Motor neuron (in vitro differentiated cells): ENCODE measurements at places on chromosomes 4 and X. TPM values are rescaled to one million over a fixed set of nuclear protein-coding genes. Genes with fewer than 3 reads are reported as not detected.

Gene ADAM29
- total RNA-seq, result 1.2 and 1.3 TPM in 2 replicates

Gene EREG
- total RNA-seq, result 0.21 and 0.23 TPM in 2 replicates

Gene MAGEA2
- 0.47 and 0.53 TPM in 2 replicates for total RNA-seq

Gene GRIA3
- total RNA-seq, result 6.8 and 10.0 TPM in 2 replicates

Gene RRH
- total RNA-seq, result 0.43 and 0.46 TPM in 2 replicates

Gene PRDM8
- 39.1 and 39.4 TPM in 2 replicates for total RNA-seq

Gene GPR101
- total RNA-seq, result 0.43 and 0.53 TPM in 2 replicates

Gene SPANXD
- total RNA-seq, result not detected in 2 replicates

Gene ANK2
- total RNA-seq, result 116 and 117 TPM in 2 replicates

Gene LUZP4
- total RNA-seq, result 0.20 TPM in 1 of 2 replicates, not detected in the other

Gene TMEM154
- total RNA-seq, result 4.3 and 4.4 TPM in 2 replicates

Gene ANOS1
- total RNA-seq, result 6.6 and 7.2 TPM in 2 replicates

Gene MAOB
- total RNA-seq, result 0.45 and 0.98 TPM in 2 replicates

DNA sequence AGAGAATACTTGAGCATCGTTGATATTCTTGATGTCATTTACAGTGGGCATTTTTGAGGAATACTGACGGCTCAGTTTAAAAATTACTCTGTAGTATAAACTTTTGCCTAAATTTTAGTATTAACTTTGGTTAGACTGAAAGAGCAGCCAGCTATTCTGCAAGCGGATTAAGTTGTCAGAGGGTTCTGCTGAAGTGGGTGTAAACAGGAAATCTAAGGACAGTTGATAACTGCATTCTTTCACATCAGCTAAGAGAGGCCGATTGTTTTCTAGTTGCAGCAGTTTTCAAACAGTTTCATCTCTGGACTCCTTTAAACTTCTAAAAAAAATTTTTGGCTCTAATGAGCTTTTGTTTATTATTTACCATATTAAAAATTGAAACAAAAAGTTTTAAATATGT is 149.6 kb downstream of the RAPGEF2 start:
- no peak for ATAC-seq

GRCh38 chr4:173189117-173189693 is 20.6 kb downstream of the GALNT7 start:
- ATAC-seq, result no peak

GRCh38 chr4:13118633-13119032 is 365.5 kb downstream of the RAB28 start:
- no peak for ATAC-seq

DNA sequence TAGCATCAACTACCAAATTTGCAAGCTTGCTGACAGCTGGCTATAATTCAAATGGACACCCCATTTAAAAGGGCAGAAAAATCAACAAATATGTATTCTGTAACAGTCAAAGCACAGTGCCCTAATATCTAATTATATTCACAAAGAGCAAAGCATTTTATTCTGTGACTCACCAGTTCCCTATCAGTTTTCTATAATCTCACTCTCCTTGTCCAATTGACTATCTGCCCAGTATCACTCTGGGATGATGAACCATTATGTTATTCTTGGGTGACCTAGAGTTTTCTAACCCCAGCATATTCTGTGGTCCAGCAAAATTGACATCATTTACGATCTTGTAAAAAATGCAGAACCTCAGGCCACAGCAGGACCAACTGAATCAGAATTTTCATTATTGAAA is 82.0 kb upstream of the FREM3 start:
- ATAC-seq, result no peak

- no peak for ATAC-seq
Observed at GRCh38 chr4:145132511-145133098, 34.5 kb downstream of the ABCE1 start.

- ATAC-seq, result no peak
Observed at GRCh38 chr4:2281575-2282343, 19.9 kb upstream of the MXD4 start.

GRCh38 chrX:74280759-74281158 is 23.2 kb upstream of the ZCCHC13 start:
- ATAC-seq, result no peak

- peak; percentile 18 for ATAC-seq
Observed at GRCh38 chrX:100410901-100411801, 1.1 kb upstream of the PCDH19 start.

DNA sequence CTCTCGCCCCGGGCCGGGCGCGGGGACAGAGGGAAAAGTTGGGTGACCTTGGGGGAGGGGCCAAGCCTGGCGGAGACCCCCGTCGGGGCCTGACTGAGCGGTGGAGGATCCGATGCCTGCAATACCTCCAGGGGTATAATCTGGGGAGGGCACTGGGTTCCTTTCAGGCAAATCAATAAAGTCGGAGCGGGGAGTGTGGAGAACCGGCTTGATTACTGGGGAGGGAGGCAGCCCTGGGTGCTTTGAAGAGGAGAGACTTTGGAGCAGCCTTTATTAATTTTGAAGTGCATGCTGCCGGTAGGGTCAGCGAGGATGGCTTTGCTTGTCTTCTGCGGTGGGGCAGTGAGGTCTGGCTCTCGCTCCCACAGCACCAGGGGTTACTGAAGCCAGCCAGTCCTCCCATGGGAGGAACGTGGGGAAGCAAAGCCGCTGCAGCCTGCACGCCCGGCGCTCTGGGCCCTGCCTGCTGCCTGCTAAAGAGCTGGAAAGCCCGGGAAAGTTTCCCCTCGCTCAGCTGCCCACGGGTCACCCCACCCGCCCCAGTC is 403 bp upstream of the LGI2 start:
- ATAC-seq, result peak; percentile 54

DNA sequence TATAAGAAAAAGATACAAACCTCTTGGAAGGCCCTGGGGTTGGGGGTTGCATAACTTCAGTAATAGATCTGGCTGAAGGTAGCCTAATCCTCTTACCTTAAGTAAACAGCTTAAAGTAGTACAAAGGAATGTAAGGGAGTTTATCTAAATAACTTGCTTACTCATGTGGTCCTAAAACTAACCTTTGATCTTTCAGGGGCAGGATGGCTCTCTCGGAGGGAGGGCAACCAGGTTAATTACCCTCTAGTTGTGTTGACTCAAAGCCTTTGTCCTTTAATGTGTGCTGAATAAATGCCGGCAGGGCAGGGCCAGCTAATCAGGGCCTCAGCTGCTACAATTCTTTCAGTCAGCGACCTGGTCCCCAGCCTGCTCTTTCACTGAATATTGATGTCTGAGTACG is 822.0 kb upstream of the SLIT2 start:
- no peak for ATAC-seq

- no peak for ATAC-seq
Observed at GRCh38 chr4:98151145-98151924, 8.1 kb upstream of the STPG2 start.

GRCh38 chr4:24240655-24241054 is 343.7 kb downstream of the DHX15 start:
- no peak for ATAC-seq

- no peak for ATAC-seq
Observed at GRCh38 chrX:113743069-113743468, 840.8 kb upstream of the HTR2C start.

DNA sequence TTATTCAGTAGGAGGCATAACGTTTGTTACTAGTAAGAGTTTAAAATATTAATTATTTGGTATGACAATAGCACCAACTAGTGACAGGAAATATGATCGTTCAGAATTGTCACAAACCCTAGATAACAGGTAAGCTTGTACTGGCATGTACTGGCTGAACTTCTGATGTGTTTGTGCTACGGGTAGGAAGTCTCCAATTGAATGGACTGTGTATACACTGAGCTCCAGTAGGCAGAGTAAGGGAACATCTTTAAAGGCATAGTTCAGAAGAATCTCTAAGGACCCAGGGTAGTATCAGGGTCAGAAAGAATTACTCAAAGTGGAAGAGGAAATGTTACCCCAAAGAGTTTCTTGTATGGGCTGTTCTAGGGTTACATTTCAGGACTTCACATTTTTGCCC is 230.4 kb downstream of the EDA2R start:
- ATAC-seq, result no peak

DNA sequence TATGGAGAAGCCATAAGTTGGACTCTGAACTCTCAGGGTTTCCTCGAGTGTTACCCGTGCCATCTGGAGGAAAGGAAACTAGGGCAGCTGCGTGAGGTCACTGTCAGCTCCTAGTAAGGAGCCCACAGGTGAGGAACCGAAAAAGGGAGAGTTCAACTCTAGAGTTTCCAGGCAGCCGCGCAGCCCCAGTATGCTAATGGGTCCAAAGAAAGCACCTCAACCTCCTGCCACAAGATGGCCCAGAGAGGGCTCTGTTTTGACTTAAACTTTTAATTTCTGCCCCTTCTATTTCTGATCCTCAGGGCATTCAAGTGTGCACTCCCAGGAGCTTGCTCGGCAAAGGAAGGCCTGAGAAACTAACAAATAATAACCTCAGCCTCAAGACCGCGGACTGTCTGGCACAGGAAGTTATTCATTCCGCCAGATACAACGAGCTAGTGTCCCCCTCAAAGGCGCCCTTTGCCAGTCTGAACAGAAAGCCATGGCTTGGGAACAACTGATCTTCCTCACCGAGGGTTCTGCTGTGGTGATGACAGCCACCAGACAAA is 13.9 kb downstream of the SCARB2 start:
- no peak for ATAC-seq

DNA sequence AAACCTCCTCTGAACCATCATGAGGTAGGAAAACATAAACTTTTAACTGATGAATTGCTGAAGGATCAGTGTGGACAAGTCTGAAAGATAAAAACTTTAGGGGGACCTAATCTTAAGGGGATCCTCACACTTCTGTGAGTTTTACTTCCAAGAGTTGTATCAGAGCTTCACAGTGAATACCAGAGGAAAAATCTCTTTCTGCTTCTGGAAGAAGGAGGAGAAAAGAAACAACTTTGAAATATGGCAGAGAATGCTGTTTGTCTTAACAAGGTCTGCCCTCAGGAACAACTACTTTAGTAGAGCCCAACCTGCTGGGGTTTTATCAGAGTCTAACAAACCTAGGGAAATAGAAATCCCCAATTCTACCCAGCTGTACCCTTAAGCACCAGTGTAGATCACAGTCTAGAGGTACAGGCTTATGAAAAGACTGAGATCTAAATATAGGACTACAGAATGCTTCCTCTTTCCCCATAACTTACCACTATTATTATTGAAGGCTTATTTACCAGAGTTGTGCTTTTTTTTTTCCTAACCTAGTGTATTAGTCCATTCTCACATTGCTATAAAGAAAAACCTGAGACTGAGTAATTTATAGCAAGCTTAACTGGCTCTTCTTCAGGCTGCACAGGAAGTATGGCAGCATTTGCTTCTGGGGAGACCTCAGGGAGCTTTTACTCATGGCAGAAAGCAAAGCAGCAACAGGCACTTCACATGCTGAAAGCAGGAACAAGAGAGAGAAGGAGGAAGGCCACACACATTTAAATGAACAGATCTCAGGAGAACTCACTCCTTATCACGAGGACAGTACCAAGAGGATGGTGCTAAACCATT is 167.9 kb downstream of the CAMK2D start:
- ATAC-seq, result no peak

GRCh38 chrX:10612215-10612614 is 8.2 kb downstream of the MID1 start:
- no peak for ATAC-seq
